ENCODE measurements at places on chromosomes 6 and 20.

DNA sequence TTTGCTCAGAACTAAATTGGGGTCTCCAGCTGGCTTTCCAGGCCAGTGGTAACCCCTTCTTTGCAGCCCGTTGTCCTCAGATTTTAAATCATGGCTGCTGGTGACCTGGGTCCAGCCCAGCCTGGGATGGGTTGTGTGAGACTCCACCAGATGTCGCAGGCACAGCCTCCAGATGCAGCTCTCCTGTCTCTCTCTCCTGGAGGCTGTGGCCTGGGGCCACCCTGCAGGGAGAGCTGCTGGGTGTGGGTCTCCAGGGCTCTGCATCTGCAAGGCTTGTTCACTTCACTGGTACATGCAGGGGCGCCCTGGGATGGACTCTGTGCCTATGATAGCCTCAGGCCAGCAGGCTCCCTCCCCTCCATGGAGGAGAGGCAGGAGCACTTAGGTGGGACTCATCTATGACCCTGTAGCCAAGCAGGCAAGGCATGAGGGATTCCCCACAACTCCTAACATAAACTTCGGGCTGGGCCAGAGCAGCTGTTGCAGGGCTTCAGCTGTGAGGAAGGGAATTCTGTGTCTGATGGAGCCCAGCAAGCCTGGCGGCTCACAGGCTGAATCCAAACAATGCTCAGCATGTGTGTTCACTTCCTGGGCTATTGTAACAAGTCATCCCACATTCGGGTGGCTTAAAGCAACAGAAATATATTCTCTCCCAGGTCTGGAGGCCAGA lies 94.7 kb upstream of the NXT1 start:
- no peak for DNase-seq

GRCh38 chr6:148521158-148521557 lies 178.5 kb downstream of the SASH1 start:
- DNase-seq: no peak

DNA sequence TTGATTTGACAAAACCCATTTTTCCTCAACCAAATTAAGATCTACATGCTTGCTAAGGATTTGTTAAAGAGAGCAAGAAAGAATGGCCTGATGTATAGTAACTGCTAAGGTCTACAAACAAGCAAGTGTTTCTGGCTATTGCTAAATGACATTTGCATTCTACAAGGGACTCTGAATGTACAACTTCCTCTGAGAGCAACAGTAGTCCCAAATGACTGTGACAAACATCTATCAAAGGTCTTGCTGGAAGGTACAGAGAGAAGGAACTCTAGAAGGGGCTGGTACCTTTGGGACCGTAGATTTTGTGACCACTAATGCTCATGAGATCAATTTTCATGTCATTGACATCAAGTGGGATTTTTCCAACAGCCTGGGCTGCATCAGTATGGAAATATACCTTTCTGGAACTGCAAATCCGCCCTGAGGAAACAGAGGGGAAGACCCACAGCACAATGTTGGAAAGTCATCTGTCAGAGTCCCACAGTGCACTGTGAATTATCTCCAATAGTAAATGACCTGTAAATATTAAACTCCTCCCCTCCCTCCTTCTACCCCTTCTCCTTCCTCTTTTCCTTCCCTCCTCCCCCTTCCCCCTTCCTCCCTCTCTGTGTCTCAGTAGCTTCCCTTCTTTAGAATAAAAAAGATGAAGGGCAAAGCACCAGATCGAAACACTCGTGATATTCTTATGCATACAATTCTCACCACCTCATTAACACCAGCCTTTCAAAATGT lies 15.9 kb upstream of the CPNE1 start:
- no peak for DNase-seq

GRCh38 chr6:134925800-134926199 lies 24.1 kb downstream of the ALDH8A1 start:
- no peak for DNase-seq

DNA sequence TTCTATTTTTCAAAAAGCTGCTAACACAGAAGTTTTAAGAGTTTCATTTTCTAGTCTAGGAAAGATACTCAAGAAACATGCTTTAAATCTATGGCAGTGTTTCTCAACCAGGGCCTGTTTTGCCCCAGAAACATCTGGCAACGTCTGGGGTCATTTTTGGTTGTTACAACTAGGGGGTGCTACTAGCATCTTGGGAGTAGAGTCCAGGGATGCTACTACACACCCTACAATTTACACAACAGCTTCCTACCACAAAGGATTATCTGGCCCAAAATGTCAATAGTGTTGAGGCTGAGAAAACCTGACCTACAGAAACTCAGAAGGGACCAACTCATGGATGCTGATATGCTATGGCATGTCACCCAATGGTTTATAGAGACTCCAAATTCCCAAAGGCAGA lies 24.4 kb downstream of the SERAC1 start:
- peak; percentile 61 for DNase-seq

GRCh38 chr6:52125572-52125971 lies 38.2 kb upstream of the PKHD1 start:
- no peak for DNase-seq

- no peak for DNase-seq
Measured at GRCh38 chr20:10733122-10733521, 59.3 kb upstream of the JAG1 start.

GRCh38 chr6:45696738-45697137 lies 318.9 kb downstream of the CLIC5 start:
- DNase-seq: no peak

DNA sequence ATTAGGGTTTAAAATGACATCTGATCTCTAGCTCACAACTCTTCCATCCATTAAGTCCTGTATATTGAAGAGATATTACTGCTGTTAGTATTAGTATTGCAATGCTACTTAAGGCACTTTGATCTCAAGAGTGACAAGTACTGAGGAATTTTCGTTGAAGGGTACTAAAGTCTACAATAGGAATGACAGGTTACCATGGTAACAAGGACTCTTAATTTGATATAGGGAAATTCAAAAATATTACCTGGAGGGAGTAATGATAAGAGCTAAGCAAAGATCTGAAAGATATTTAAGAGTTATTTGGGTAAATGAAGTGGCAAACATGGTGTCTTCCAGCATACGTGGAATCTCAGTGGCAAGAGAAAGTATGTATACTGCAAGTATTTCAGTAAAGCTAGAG lies 518.0 kb upstream of the SLC35B3 start:
- DNase-seq: peak; percentile 14

DNA sequence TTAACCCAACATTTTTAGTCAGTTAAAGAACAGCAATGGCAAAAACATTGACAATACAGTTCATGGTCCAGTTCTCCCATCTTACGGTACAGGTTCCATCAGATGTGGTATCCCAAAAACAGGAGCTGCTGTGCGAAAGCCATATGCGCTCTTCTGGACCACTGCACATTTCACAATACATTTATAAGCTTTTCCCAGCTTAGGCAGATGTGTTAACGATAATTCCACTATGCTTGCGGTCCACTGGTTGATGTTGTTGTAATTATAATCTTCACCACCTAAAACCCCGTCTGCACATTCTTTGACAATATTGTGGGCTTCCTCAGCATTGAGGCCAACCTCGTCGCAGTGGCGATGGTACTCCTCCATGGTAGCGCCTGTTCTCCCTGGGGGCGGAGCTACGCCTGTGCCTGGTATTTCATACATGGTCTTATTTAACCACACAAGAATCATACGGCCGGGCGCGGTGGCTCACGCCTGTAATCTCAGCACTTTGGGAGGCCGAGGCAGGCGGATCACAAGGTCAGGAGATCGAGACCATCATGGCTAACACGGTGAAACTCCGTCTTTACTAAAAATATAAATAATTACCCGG lies 52.0 kb downstream of the BFSP1 start:
- DNase-seq: no peak

DNA sequence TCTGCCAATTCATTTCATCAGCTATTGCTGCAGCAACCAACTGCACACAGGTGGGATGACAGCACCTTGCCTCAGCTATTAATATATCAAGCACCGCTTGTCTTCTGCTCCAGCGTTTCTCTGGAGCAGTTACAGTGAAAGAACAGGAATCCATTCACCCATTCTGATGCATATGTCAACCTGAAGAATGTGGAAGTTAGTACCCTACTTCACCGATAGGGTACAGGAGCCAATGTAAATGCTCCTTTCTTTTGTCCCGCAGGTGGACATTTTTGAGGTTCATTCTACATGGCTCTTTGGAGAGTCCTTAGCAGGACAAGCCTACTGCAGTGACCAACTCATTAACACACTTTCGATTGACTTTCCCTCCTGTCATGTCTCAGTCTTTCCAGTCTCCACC lies 139.9 kb upstream of the PRND start:
- DNase-seq: peak; percentile 30

DNA sequence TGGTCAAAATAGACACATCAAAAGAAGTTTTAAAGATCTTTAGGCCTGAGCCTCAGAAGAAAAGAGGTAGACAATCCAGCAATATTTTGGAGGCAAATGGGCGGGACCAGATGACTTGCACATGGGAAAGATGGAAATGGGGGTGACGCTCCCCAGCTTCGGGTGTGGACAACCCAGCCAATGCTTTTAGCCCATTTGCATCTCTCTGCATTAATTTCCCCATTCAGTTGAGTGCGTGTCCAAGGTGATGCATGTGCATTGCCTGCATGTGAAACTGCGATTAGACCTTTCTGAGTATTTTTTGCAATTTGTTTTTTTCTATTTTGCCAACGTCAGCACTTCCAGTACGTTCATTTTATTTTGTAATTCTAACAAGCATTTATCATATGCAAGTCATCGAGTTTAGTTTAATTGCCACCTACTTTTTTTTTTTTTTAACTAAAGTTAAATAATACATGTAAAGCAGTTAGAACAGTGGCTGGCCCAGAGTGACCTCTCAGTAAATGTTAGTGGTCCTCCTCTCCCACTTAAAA lies 24.2 kb downstream of the PDRG1 start:
- DNase-seq: no peak

GRCh38 chr6:163254341-163254835 lies 160.1 kb upstream of the QKI start:
- no peak for DNase-seq

DNA sequence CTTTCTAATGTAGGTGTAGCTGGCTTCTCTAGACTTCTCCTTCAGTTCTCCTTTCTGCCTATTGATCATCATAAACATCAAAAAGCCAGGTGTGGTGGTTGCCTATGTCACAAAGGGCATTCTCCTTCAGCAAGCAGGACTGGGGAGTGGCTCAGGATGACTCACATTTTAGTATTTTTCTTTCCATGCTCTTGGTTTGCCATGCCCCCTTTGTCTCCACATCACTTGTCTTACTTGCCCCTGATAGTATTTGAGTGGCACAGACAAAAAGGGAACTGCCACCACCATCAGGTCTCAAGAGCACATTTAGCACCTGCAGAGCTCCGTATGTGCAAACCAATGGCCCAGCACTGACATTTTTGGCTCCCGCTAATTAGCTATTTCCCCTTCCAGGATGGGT lies 698.8 kb downstream of the DHX35 start:
- no peak for DNase-seq

Data from iPS-NIHi11 (cell line).